ENCODE measurements at places on chromosomes 5 and 9. TPM values are rescaled to one million over a fixed set of nuclear protein-coding genes. Genes with fewer than 3 reads are reported as not detected.

Gene TEX48
- not detected for total RNA-seq

Gene NSG2
- not detected for total RNA-seq

Gene ARL14EPL
- not detected for total RNA-seq

Gene FSD1L
- total RNA-seq: 5.7 TPM

Gene SLC6A19
- not detected for total RNA-seq

Gene NSA2
- total RNA-seq: 37.8 TPM

Gene CAMK2A
- total RNA-seq: 0.24 TPM

Gene ACOT12
- not detected for total RNA-seq

Gene SLC45A2
- not detected for total RNA-seq

DNA sequence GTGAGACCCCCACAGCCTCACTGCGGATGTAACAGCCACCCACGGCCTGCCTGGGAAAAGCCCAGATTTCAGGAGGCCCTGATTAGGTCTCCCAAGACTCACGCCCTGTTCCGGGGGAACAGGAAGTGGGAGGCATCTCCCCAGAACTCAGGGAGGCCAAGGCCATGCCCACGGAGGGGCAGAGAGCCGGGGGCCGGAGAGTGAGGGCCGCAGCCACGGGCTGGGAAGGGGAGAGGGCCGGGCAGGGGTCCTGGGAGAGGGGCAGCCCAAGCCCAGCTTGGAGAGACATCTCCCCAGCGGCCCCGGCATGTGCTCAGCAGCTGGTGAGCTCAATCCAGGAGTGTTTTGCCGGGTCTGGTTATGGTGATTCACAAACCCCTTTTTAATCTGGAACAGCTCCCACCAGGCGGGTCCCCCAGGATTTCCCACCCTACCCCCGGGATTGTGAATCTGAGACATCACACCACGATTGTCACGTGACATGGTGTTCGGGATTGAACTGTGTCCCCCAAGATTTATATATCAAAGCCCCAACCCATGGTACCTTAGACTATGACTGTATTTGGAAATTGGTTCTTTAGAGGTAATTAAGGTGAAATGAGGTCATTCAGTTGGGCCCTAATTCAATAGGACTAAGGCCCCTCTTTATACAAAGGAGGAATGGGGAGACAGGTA lies 26.6 kb downstream of the KCNT1 start:
- no peak for DNase-seq

- DNase-seq: no peak
These were observed 6.4 kb downstream of the PRKAA1 start for GRCh38 chr5:40791715-40792139.

DNA sequence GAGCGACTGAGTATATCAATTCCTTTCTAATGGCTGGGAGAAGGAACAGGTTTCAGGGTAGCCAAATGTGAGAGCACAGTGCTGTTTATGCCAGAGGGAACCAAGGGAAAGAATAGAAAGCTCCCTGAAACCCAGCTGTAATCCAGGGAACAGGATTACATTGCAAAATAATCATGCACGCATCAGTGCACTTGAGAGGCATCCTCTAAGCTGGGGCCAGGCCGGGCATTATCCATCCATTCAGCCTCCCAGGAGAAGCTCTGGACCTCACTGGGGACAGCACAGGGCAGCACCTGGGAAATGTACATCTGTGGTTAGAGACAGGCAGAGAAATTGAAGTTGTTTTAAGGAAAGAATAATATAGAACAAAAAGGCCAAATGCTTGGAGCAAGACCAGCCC lies 72.7 kb downstream of the MTRR start:
- DNase-seq: no peak

DNA sequence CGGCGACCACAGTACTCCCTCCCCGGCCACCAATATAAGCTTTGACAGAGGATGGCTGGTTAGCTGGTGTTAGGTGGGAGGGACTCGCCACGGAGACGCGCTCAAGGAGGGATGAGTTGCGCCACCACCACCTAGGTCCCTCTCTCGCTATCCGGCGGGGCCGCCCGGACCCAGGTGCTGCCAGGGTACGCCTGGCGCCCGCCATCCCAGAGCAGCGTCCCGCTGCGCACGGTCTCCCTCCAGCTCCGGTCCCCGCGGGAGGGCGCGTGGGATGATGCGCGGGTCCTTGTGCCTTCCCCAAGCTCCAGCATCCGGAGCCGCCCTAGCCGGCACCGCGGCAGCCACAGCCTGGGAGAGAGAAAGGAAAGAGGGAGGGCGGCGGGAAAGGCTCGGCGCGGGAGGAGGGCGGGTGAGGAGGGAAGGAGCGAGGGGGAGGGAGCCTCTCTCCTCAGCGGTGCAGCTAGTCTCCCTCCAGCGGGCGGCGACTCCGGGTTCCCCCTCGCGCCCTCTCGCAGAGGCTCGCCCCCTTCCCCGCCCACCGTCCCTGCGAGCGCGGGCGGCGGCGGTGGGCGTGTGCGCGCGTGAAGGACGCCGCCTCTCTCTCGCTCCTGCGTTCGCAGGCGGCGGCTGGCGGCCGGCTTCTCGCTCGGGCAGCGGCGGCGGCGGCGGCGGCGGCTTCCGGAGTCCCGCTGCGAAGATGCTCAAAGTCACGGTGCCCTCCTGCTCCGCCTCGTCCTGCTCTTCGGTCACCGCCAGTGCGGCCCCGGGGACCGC lies at the start of gene CAMK4:
TSS of gene CAMK4 (plus strand) at position 598 of the 774 bp plus-strand sequence. CDS start at position 698, 100 bp downstream.
- DNase-seq: peak; percentile 84

- DNase-seq: no peak
These were observed 14.3 kb upstream of the TEK start for GRCh38 chr9:27094640-27095298.

- DNase-seq: no peak
These were observed 44.5 kb downstream of the TRIO start for GRCh38 chr5:14187660-14188059.

DNA sequence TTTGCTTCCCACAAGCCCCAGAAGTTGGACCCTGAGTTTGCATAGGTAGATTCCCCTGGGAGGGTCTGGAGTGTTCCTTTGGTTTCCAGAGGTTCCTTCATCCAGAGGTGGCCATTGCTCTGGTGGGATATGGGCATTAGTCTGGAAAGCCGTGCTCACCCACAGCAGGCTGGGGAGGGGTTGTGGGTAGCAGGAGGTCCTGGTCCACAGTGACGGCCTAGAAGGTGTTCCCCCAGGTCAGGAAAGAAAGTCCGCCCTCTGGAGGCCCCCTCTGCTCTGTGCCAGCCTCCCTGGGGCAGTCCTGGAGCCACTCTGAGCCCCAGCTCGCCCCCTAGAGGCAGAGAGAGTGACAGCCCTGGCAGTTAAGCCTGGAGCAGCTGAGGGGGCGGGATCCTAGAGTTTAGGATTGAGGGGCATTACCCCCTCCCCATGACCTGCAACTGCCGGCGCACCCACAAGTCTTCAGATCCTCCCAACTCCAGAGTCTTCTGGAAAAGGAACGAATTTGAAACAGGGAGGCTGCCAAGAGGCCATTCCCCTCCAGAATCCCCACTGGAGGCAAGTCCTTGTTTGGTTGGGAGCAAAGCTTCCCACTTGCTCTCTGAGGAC lies 36.8 kb downstream of the NDST1 start:
- no peak for DNase-seq

GRCh38 chr9:126298063-126298801 lies 28.4 kb upstream of the MVB12B start:
- DNase-seq: no peak

- no peak for DNase-seq
These were observed 95.7 kb upstream of the EGFLAM start for GRCh38 chr5:38162625-38163024.

GRCh38 chr9:109473329-109473728 lies 24.8 kb downstream of the PTPN3 start:
- no peak for DNase-seq

GRCh38 chr9:132879457-132880323 lies 992 bp downstream of the SPACA9 start:
- DNase-seq: no peak

GRCh38 chr9:86604741-86605140 lies 250.5 kb upstream of the TUT7 start:
- no peak for DNase-seq

DNA sequence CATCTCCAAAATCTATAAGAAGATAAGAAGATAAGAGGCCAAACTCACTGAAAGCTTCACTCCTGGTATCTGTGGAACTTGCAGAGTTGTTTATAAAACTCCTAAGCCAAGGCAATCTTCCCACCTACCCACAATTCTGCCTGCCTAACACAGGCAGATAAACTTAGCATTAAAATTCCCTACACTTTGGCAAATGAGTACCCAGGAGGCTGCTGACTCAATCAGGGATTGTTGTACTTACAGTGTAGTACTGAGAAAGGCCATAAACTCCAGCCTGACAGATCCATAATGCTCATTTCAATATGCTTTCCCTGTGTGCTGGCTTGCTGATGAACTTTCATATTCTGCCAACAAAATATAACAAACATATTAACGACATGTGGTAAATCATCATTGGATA lies 725.2 kb downstream of the BRINP1 start:
- no peak for DNase-seq

- DNase-seq: no peak
These were observed 40.0 kb downstream of the GAS1 start for GRCh38 chr9:86907346-86907745.

DNA sequence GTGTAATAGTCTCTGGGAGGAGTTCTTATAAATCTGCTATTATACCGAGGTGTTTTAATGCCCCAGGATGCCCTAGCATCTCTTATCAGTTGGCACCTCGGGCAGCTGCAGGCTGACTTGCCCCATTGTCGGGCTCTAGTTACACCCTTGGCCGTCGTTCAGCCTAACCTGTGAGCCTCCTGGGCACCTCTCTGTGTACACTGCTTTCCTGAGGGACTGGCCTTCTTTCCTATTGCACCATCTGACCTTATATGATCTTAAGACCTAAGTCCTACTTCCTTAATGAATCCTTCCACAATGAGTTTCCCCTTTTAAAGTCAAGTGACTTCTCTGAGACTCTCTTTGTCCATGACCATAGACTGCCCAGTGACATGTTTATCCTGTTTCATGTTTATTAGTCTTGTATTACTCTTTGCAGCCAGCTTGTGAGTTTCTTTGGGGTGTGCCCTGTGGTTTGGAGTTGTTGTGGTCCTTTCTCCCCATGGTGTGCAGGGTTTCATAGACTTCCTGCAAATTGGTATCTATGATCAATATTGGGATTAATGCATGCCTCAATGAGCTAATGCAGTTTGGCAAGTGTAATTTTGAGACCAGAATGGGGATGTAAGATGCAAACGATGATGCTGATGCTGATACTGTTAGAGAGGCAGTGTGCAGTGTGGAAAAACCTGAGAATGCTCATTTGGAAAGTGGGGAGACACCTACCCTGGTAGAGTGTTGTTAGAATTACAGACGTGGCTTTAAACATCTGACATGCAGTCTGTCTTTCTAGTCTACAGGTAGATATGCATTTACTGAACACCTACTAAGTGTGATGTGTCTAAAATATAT lies 4.9 kb downstream of the DAPK1 start:
- no peak for DNase-seq

DNA sequence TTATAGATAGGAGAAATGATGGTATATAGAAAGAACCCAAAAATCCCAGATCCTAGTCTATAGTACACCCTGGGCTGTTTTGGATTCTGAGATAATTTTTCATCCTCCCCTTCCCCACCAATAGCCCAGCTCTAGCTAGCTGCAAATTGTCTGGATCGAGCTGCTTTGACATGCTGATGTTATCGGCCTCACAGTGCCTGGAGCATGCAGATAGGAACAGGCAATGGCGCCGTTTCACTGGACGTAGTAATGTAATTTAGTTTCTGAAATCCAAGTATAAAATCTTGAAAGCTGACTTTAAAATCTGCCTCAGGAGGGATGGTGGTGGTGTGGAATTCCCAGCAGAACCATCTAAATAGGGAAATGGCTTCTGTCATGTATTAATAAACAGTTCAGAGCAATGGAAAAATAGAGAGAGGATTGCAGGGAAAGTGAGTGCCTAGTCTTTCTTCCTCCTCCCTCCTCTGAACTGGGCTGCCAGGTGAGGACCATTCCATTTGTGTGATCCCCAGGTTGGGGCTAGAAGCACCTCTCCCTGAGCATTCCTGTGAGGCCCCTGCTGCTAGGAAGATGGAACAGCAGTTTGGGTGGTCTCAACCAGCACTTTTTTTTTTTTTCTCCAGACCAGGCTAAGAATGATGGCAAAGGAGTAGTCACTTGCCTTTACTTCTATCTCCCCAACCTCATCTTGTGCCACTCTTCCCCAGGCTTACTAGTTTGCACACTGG lies 31.9 kb downstream of the FAM219A start:
- no peak for DNase-seq

DNA sequence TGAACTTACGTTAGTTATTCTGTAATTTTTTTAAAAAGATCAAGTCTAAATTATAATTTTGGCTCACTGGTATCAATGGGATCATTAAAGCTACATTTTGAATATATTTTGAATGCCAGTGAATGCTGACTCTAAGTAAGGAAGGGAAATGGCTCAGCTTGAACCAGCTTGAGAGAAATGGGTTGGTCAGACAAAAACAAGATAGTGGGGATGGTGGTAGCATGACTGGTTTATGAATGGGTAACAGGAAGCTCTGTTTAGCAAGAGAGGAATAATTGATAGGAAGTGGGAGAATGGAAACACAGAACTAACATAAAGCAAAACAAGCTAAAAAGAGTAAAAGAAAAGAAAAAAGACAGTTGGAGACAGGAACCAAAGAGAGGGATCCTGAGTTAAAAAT lies 220.2 kb downstream of the ADAMTS6 start:
- no peak for DNase-seq

- no peak for DNase-seq
These were observed 293.4 kb downstream of the PDE4D start for GRCh38 chr5:59600153-59600552.

DNA sequence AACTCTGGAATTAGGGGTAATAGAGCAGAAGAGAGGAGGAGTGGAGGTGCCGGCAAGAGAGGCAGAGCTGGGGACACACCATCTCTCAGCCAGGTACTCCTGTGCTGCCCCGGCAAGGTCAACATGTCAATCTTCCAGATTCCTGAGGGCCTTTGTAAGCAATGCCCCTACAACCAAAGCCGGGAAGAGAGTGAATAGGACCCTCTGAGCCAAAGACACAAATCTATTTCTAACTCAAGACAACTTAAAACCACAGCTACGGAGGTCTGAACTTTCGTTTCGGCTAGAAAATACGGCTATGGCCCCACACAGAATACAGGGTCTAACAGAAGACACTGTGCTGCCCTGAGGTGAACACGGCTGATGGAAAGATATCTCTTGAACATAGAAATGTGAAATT lies 66.6 kb downstream of the SERINC5 start:
- no peak for DNase-seq

GRCh38 chr9:92970467-92970923 lies 23.2 kb downstream of the FGD3 start:
- no peak for DNase-seq

- no peak for DNase-seq
These were observed 46.4 kb upstream of the KDM4C start for GRCh38 chr9:6711403-6711802.

- no peak for DNase-seq
These were observed 495.5 kb downstream of the DMAC1 start for GRCh38 chr9:7303907-7304626.

- DNase-seq: no peak
These were observed 43.3 kb downstream of the SH3GL2 start for GRCh38 chr9:17622141-17622540.

Measured in chondrocyte (in vitro differentiated cells).